Cortex of kidney (tissue), 1 donor: ENCODE measurements at places on chromosomes 11 and 22.

GRCh38 chr22:36332623-36333332 lies 55.0 kb downstream of the MYH9 start:
- DNase-seq, result no peak

GRCh38 chr11:63915961-63916836 lies 765 bp downstream of the RCOR2 start:
- DNase-seq, result no peak

GRCh38 chr11:120883404-120884080 lies 140.4 kb upstream of the TBCEL start:
- DNase-seq, result no peak

DNA sequence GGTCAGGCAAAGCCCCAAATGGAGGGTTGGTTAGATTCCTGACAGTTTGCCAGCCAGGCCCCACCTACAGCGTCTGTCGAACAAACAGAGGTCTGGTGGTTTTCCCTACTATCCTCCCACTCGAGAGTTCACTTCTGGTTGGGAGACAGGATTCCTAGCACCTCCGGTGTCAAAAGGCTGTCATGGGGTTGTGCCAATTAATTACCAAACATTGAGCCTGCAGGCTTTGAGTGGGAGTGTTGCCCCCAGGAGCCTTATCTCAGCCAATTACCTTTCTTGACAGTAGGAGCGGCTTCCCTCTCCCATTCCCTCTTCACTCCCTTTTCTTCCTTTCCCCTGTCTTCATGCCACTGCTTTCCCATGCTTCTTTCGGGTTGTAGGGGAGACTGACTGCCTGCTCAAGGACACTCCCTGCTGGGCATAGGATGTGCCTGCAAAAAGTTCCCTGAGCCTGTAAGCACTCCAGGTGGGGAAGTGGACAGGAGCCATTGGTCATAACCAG lies 4.7 kb upstream of the TTC36 start:
- DNase-seq, result no peak

DNA sequence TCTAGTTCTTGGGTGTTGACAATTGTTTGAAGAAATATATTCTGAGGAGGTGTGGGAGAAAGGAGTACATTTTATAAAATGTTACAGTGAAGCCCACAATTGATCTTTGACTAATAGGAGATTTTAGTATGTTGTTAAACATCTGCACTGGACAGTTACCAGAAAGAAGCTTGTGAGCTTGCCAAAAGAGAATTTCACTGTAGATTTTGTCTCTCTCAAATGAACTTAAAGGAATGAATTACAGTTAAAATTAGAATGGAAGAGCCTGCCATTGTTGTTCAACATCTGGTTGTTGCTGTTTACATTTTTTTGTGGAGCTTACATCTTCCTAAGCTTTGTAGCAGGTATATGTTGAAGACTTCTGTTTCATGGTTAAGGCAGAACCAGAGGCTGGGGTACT lies 620.5 kb upstream of the CCDC179 start:
- no peak for DNase-seq

GRCh38 chr22:46146329-46146728 lies 4.0 kb upstream of the PPARA start:
- DNase-seq, result no peak

DNA sequence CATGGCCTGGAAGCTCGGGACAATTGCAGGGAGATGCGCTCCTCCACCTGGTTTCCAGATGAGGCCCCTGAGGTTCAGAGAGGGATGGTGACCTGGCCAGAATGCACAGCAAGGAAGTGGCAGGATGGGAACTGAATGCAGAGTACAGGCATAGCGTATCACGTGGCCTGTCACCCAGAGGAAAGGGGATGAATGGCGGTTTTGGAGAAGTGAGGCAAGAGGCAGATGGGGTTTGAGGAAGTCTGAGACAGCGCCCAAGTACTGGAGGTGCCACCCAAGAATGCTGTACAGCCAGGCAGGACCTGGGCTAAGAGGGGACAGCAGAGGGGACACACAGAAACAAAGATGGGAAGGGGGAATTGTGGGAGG lies 4.9 kb downstream of the RAB3IL1 start:
- DNase-seq, result no peak

DNA sequence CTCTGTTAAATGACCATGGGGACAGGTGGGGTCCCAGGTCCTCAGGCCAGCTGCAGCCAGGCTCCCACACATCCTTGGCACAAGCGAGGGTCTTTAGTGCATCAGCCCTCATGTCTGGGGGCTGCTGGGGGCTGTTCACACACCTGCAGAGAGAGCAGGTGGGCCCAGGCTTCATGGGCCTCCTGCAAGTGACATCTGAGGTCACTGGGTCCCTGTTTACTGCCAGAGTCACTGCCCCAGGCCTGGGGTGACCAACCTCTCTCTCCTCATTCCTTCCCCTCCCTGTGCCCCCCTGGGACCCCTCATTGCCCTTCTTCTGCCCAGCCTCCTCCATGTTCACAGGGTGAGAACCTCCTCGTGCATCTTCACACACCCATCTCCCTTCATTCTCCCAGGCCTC lies 92.4 kb downstream of the RTL6 start:
- DNase-seq, result no peak

DNA sequence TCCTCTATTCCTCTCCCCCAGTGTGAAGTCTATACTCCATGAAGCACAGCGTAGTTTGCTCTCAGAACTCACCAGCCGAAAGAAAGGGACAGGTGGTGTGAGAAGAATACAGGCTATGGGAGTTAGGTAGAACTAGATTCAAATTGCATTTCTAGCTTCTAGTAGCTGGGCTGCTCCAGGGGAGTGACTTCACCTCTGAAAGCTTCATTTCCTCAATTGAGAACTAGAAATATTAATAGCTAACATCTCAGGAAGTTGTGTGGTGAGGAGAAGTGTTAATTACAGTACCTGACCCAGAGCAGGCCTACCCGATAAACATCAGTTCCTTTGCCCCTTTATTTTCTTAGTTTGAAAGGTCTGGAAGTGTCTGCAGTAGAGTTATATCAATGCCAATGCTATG lies 484.7 kb upstream of the TENM4 start:
- no peak for DNase-seq

DNA sequence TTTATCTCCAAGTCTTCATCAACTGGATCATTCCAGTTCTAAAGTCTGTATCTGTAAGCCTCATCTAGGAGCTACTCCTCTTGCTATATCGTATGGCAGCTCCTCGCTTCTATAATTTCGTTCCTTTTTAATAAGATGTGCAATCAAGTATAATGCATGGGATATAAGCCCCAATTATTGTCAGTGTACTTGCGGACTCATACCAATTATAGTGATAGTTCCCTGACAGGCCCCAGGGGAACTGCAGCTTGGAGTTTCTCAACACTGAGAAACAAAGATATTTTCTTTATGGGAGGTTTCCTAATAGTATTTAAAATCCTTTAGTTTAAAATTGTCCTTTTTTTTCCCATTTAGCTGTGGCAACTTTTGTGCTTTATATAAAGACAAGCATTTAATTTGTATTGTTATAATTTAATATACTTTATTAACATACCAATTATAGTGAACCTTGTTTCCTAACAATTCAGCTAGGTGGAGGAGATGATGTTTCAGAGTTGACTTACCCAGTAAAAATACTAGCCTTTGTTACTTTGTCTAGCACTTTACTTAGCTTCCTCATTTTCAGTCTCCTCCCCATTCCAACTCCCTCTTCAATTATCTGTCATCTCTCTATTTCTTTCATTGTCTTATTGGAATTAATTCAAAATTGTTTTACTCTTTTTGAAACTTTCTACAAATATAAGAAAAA lies 25.3 kb upstream of the DDX17 start:
- no peak for DNase-seq

DNA sequence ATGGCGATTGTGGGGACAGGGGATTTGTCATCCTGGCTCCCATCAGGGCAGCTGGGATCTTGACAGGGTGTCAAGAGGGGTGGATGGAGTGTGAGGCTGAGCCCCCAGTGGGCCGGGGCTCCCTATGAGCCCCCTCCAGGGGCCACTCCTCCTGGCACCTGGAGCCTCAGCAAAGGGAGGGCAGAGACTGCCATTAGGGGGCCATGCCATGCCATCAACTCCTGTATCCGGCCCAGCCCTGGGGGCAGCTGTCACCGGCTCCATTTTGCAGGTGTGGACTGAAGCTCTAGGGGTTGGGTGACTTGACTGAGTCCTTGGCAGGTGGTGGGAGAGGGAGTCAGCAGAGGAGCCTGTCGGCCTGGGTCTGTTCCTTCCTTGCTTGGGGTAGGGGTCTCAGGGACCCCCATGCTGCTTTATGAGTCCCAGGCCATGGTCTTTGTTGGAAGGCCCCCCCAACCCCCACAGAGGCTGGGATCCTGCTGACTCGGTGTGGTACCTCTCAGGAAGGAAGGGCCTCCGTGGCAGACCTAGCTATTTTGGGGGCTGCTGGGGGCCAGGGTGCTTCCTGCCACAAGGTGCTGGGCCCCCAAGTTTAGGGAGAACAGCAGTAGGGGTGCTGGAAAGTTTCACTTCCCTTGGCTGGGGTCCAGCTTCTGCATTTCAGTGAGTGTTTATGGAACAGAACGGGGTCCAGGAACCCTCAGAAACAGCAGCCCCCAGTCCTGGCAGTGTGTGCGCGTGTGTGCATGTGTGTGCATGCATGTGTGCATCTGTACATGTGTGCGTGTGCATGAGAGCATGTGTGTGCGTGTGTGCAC lies 1.5 kb downstream of the ACY3 start:
- no peak for DNase-seq

DNA sequence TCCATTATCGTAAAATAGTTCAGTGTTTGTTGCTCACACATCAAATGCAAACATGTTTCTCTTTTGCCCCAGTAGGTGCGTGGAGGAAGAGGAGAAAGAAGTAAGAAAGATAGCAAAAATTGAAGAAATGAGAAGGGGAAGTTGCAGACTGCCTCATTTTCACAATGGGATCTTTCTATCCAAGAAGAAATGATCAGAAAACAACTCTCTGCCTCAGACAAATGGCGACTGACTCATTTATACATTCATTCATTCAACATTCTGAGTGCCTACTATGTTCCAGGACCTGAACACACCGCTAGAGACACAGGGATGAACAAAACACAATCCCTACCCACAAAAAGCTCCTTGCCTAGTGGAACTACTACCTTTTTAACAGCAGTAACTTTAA lies 367 bp downstream of the HPS5 start:
- no peak for DNase-seq
